ENCODE measurements at places on chromosomes 16 and 17. TPM values are rescaled to one million over a fixed set of nuclear protein-coding genes. Genes with fewer than 3 reads are reported as not detected.

Gene TBCD
- polyA plus RNA-seq = 104 TPM

GRCh38 chr17:17109907-17110306 lies 67.7 kb downstream of the MPRIP start:
- no peaks in the 10 kb centered on the region for H3K36me3 ChIP-seq
- H3K4me1 ChIP-seq = peaks cover 67% of the 10 kb centered on the region
- no peak overlapping the region for H3K4me3 ChIP-seq
- DNase-seq = no peak

DNA sequence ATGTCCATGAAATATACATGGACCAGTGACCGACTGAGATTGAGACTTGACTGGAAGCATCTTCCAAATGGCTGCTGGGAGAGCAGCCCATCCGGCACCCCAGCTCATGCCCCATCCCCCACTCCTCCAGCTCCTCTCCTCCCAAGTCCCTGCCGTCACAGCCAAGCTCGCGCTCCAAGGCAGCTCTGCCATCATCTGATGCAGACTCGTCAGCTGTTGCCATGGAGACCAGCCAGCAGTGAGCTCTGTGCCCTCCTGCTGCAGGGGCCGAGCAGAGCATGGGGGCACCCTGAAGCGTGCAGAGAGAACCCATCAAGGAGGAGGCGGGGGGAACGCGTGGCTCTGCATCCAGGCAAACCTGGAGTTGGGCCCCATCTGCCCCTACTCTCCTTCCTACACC lies 74.5 kb upstream of the TNRC6C start:
- H3K27me3 ChIP-seq = peaks cover 60% of the 10 kb centered on the region
- peaks cover 63% of the 10 kb centered on the region for H3K4me1 ChIP-seq
- no peak overlapping the region for H3K4me3 ChIP-seq
- DNase-seq = no peak

Gene C17orf67
- polyA plus RNA-seq = 4.5 TPM

DNA sequence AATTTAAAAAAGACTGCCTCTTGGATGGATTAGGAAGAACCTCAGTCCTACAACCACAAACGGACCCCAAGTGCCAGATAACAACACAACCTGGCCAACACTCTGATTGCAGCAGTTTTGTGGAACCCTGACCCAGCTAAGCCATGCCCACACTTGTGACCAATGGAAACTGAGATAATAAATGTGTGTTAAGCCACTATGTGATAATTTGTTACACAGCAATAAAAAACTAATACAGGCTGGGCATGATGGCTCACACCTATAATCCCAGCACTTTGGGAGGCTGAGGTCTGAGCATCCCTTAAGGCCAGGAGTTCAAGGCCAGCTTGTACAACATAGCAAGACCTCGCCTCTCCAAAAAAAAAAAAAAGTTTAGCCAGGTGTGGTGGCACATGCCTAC lies 127.5 kb downstream of the BRIP1 start:
- no peaks in the 10 kb centered on the region for H3K27me3 ChIP-seq
- no peak for DNase-seq
- no peaks in the 10 kb centered on the region for H3K4me1 ChIP-seq
- no peak overlapping the region for H3K27ac ChIP-seq
- no peak overlapping the region for H3K4me3 ChIP-seq

DNA sequence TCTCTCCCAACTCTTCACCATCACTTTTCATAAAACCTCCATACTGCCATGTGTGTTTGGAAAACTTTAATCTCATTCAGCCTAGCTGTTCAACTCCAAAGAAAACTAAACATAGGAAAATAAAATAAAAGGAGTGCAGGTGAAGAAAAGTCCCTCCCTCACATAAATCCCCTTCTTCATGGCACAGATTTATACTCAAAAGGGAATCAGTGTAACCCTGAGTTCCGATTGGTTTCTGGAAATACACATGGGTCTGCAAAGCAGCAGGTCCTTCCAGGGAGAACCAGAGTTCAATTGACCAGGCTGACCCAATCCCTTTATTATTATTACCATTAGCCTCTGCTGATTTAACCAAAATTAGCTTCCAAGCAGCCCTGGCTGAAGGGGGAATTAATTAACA lies 8.9 kb upstream of the HOXB2 start:
- H3K4me1 ChIP-seq = no peaks in the 10 kb centered on the region
- no peak for DNase-seq
- peak overlapping the region; percentile 82 for H3K27ac ChIP-seq
- no peak overlapping the region for H3K4me3 ChIP-seq
- no peaks in the 10 kb centered on the region for H3K36me3 ChIP-seq

- H3K27ac ChIP-seq = no peak overlapping the region
- H3K4me3 ChIP-seq = no peak overlapping the region
- H3K4me1 ChIP-seq = no peaks in the 10 kb centered on the region
- no peaks in the 10 kb centered on the region for H3K36me3 ChIP-seq
These were observed 25.2 kb downstream of the CNGB1 start for GRCh38 chr16:57945740-57946138.

Gene RPL26
- polyA plus RNA-seq = 3,359 TPM

Gene KRTAP9-6
- not detected for polyA plus RNA-seq

Gene IKZF3
- 1.7 TPM for polyA plus RNA-seq

- H3K4me3 ChIP-seq = no peak overlapping the region
- no peak overlapping the region for H3K27ac ChIP-seq
- H3K4me1 ChIP-seq = no peaks in the 10 kb centered on the region
- H3K36me3 ChIP-seq = no peaks in the 10 kb centered on the region
These were observed 808.3 kb upstream of the EEF2KMT start for GRCh38 chr16:5905935-5906334.

- no peaks in the 10 kb centered on the region for H3K27me3 ChIP-seq
- no peak overlapping the region for H3K4me3 ChIP-seq
- H3K4me1 ChIP-seq = no peaks in the 10 kb centered on the region
- DNase-seq = no peak
- H3K27ac ChIP-seq = no peak overlapping the region
- peaks cover 73% of the 10 kb centered on the region for H3K36me3 ChIP-seq
These were observed 19.2 kb upstream of the TMEM101 start for GRCh38 chr17:44033861-44034408.

DNA sequence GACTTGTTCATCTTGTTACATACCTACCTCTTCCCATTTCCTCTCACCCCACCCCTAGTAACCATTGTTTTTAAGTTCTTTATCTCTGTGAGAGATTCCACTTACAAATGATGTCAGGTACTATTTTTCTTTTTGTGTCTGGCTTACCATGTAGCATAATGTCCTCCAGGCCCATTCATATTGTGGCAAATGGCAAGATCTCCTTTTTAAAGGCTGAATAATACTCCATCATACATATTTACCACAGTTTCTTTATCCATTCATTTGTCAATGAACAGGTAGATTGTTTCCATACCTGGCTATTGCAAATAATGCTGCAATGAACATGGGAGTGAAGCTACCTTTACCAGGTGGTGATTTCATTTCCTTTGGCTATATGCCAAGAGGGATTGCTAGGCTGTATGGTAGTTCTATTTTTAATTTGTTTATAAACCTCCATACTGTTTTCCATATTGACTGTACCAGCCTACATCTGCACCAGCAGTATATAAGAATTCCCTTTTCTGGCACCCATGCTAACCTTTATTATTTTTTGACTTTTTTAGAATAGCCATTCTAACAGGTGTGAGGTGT lies 53.9 kb downstream of the NSRP1 start:
- H3K4me1 ChIP-seq = no peaks in the 10 kb centered on the region
- H3K36me3 ChIP-seq = peaks cover 30% of the 10 kb centered on the region
- no peak for DNase-seq
- no peaks in the 10 kb centered on the region for H3K27me3 ChIP-seq

DNA sequence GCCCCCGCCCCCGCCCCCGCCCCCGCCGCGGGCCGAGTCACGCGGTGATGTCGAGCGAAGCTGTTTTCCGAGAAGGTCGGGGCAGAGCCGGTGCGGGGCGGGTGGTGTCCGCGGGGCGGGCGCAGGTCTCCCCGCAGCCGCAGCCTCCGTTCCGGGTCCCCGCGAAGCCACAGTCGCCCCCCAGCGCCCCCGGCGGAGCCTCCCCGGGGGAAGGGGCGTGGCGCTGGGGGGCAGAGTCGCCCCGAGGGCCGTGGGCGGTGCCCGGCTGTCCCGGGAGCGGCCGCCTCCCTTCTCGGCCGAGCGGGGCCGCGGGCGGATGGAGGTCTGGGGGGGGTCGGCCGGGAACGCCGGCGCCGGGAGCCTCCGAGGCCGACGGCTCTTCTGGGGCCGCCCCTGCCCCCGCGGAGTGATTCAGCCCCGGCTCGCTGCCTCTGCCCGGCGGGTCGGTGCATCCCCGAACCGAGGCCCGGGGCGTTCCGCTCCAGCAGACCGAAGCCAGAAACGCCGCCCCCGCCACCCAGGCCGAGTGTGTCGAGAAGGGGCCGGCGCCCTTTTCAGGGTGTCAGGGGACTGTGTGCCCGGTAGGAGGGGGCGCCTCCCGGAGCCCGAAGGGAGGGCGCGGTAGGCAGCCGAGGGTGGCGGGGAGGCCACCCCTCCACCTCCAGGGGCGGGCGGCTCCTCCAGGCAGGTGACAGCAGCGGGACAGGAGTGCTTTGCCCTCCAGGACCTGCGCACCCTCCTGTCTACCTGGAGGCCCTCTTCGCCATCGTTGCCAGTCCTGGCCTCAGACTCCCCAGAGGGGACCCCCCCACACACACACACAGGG lies 1.7 kb downstream of the METRNL start:
- H3K36me3 ChIP-seq = no peaks in the 10 kb centered on the region
- no peak for DNase-seq
- H3K4me3 ChIP-seq = peak overlapping the region; percentile 76
- H3K27me3 ChIP-seq = peaks cover 46% of the 10 kb centered on the region
- H3K27ac ChIP-seq = peak overlapping the region; percentile 81

GRCh38 chr17:19021622-19022083 lies 17.1 kb upstream of the FAM83G start:
- no peaks in the 10 kb centered on the region for H3K36me3 ChIP-seq
- H3K27me3 ChIP-seq = no peaks in the 10 kb centered on the region
- no peak for DNase-seq
- H3K4me3 ChIP-seq = no peak overlapping the region
- H3K4me1 ChIP-seq = no peaks in the 10 kb centered on the region
- H3K27ac ChIP-seq = no peak overlapping the region

Gene ATP2A3
- 7.2 TPM for polyA plus RNA-seq
